ENCODE measurements at places on chromosomes 3 and 15.
A peak's percentile ranks its signal among the peaks of the same experiment; 100 is the strongest.

- no peak for DNase-seq
Measured at GRCh38 chr3:111218615-111219014, 147.0 kb downstream of the NECTIN3 start.

DNA sequence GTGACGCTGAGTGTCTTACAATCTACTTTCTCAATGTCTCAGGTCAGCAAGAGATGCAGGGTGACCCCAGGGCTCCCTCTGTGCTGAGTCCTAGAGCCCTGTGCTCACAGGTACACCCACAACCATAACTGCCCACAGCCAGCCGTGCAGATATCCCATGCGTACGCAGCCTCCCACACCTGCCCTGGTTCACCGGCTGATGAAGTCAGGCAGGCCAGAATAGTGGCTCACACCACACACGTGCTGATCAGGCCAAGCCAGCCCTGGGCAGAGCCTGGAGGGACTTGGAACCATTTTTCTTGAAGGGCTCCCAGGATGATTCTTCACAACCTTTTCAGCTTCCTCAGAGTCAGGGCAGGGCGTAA is 63.6 kb upstream of the RPL32 start:
- no peak for DNase-seq

DNA sequence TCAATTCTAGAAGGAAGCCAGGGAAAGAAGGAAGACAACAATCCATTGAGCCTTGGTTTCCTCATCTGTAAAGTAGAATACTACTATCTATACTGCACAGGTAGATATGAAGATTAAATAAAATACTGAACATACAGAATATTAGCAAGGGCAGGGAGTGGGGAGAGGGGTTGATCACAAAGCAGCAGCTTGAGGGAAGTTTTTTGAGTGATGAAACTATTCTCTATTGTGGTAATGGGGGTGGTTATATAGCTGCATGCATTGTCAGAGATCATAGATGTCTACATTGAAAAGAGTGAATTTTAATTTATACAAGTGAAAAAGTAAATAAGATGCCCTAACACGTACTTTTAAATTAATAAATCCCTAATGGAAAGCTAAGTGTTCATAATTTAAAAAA is 242.6 kb upstream of the LRTM1 start:
- no peak for DNase-seq

GRCh38 chr15:49235446-49236124 is 65.5 kb downstream of the GALK2 start:
- peak; percentile 50 for DNase-seq

DNA sequence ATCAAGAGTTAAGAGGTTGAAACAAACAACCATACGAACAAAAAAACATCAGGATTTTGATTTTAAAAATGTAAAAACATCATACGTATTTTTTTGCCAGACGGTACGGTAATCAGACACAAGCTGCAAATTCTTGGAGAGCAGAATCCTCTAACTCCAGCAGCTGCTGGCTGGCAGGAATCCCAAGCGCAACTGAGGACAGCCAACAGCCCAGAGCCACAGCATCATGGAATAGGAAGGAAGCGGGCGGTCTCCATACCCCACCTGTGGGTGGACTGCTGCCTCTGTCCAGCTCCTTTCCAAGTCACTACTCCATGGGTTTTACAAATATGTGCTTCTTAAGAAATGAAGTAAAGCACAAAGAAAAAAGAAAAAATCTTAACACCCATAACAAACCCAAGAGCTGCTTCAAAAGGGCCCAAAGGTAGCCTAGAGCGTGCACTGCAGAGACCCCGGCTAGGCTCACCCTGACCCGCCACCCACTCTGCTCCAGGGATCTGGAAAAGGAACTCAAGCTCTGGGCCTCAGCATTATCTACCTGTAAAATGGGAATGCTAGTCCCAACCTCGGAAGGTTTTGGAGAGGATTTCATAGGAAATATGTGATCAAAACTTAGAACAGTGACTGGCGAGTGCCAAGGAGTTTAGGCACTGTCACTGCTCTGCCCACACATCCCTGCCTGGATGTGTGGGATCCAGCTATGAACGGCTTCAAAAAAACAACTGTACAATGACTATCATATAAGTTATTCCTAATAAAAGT is 33.4 kb downstream of the ZXDC start:
- DNase-seq: no peak

DNA sequence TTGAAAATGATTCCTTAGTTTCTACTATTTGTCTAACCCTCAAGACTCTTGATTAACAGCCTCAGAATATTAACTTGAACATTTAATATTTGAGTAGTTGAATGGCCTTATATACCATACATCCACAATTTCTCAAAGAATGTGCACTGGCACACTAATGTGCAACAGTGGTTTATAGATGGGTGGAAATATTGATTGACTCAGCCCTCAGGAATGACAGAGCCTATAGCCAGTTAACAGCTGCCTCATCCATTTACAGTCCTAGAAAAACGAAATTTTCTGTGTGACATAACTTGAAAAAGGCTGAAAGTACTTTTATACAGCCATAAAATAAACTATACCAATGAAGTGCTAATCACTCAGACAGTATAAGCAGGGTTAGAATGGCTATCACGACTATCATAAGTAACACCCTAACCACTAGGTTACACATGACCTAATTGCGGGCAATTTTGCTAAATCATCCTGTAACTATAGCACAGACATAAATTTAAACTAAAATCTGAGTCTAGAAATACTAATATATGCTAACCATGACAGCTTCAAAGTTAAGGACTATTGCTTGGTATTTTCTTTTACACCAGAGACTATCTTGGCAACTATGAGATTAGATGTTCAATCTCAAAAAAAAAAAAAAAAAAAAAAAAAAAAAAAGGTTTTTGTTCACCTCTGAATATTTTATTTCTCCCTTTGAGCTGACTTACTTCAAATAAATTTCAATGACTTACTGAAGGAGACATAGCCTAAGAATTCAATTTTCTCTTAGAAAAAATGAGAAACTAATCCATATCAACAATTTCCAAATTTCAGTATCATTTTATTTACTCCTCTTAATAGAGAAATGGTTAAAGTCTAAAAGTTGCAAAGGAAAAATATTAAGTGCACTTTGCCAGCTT is 9.3 kb downstream of the SECISBP2L start:
- no peak for DNase-seq

All from amniotic stem cell (primary cell).